ENCODE measurements at places on chromosomes 1 and 21.

DNA sequence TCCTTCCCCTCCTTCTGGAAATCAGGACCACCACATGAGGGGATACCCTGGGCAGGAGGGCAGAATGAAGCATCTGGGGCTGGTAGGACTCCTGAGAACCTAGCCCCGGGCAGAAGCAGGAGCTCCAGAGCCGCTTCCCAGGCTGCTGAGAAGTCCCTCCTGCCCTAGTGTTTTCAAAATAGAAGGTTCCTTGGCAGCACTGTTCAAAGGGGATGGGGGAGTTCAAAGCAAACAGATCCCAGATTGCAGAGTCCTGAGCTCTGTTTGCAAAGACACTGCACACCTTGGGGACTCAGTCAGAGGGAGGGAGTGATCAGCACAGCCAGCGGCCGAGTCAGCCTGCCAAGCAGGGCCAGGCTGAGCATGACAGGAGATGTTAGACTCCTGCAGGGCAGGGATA, 177.8 kb downstream of the PTPRU start:
- no peak for DNase-seq

DNA sequence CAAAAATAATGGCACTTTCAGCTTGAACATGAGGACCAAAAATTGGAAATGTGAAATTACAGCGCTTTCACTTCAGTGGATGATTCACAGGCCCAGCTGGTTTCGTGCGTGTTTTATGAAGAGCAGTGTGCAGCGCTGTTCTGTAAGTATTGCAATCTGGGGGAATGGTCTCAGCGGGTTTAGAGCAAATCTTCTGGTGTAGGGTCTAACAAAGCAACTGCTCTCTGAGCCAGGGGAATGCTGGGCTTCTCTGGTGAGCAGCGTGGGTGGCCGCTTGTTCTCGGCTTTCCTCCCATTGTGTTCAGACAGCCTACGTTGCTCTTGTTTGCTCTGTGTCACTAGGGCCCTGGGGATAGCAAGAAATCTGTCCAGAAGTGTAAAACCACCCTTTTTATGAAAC, 42.4 kb upstream of the GADD45A start:
- no peak for DNase-seq

DNA sequence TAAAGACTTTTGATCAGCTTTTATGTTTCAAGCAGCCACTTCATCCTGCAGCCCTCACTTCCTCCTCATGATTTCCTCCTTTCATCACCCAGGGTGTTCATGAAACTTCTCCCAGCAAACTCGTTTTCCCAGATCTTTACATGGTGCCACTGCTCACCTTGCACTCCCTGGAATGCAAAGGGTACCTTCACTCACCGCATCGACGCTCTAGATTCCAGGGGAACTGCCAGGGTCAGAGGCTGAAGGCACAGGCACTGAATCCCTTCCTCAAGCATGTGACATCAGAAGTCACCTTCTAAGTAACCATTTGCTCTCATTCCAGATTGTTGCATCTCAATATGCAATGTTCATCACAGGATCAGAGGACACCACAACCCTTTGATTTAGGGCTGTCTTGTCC, 82.8 kb downstream of the PRKAB2 start:
- DNase-seq = no peak

GRCh38 chr1:97186381-97186780, 464.8 kb downstream of the PTBP2 start:
- no peak for DNase-seq

DNA sequence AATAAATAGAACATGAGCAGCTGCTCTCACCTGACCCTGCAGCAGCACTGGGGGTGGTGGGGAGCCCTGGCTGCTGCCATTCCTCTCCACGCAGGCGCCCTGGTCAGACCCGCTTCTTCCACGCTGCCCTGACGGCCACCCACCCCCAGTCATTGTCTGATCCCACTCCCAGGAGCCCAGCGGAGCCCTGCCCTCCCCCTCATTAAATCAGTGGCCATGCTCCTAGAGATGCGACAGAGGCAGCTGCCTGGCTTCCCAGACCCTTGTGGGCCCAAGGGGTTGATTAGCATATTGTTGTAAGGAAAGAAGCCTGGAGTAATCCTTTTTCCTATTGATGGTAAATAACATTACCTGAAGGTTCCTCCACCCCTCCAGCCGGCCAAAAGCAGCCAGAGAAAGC, 301.5 kb downstream of the RRAGC start:
- DNase-seq = no peak

All from CD4-positive, alpha-beta T cell treated with Interleukin-4 for 4 hours (primary cell).